ENCODE measurements at places on chromosomes 11 and 22. TPM values are rescaled to one million over a fixed set of nuclear protein-coding genes. Genes with fewer than 3 reads are reported as not detected.

- DNase-seq = no peak
Observed at GRCh38 chr22:25083807-25084200, 115.9 kb upstream of the CRYBB3 start.

DNA sequence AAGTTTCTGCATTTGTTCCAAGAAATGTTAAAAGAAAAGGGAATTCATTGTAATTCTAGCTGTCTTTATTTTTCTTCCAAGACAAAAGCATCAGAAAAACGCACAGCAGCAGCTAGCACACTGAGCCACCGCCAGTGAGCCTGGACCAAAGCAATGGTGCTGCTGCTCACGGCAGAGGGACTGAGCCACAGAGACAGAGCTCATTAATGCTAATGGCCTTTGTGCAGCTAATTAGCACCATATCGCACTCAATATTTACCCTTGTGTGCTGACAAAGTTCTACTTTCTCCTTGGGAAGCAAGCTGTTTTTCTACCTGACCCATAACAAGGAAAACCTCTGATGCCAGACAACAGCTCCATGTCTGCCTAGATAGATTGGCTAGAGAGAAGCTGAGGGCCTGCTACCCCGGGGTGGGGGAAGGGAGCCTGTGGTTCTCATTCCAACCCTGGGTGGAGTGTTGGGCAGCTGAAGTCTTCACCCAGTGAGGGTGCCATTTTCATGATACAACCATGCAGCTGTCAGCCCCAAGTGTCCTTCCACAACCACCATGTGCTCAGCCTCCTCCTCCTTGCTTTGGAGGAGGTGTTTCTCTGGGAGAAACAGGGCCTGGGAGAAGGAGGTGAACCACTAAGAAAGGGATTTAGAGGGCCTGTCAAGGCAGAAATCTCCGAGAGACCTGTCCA is 131.1 kb upstream of the NCAM1 start:
- DNase-seq = no peak

DNA sequence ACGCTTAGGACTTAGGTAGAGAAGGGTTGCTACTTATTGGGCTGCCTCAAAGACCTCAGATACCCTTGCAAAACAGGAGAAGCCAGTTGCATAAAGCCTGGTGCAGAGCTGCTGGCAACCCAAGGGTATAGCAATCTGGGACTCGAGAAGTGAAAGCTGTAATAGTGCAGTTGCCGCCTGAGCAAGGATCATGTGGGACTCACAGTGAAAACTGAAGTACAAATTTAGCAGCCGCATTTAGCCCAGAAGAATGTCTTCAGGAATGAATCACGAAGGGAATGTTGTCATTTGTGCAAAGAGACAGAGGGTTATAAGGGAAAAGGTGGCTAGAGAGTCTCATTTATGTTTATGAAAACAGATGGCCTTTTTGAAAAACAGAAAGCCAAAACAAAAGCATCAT is 267.2 kb downstream of the TENM4 start:
- DNase-seq = no peak

- DNase-seq = no peak
Observed at GRCh38 chr11:47672283-47672730, 29.9 kb upstream of the MTCH2 start.

- peak; percentile 85 for DNase-seq
Observed at GRCh38 chr22:50250555-50251476, at the start of gene HDAC10. Gene HDAC10, minus strand, starts transcription at chr22:50251265. Its CDS starts 233 bp downstream, at chr22:50251032.

GRCh38 chr11:71996946-71997345 is 1.8 kb upstream of the IL18BP start:
- DNase-seq = no peak

GRCh38 chr11:107259811-107260221 is 197.8 kb downstream of the CWF19L2 start:
- DNase-seq = no peak

- no peak for DNase-seq
Observed at GRCh38 chr11:290621-291231, 1.8 kb downstream of the PGGHG start.

GRCh38 chr22:25360411-25360810 is 141.0 kb downstream of the CRYBB2 start:
- no peak for DNase-seq

- DNase-seq = peak; percentile 68
Observed at GRCh38 chr22:50261615-50262459, at the start of gene MAPK12. Gene MAPK12, minus strand, starts transcription at chr22:50261683. Its CDS starts 174 bp downstream, at chr22:50261509.

GRCh38 chr22:38270091-38270992 is 2.5 kb downstream of the TMEM184B start:
- no peak for DNase-seq

DNA sequence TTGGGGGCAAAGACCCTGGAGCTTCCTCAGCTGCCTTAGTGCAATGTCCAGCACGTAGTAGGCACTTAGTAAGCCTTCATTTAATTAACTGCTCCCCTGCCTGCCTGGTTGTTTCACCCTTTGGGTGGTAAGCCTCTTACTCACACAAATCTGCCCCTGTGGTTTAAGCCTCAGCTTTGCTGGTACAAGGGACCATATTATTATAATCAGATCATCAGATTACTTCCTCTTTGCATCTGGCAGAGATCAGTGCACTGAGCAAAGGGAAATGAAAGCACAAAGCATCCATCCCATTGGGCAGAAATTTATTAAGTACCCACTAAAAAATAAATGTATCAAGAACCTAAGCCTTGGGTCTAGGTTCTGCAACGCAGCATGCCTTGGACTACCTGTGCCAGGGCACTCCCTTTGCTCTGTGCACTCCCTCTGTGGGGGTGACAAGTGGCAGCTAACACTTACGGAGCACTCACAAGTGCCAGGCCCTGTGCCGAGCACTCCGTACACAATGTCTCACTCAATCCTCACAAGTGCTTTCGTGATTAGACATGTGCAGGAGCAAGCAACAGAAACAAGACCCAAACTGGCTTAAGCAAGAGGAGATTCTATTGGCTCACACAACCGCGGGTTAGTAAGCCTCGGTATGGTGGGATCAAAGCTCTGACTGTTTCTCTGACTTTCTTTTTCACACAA is 34.9 kb upstream of the DAGLA start:
- DNase-seq = no peak

DNA sequence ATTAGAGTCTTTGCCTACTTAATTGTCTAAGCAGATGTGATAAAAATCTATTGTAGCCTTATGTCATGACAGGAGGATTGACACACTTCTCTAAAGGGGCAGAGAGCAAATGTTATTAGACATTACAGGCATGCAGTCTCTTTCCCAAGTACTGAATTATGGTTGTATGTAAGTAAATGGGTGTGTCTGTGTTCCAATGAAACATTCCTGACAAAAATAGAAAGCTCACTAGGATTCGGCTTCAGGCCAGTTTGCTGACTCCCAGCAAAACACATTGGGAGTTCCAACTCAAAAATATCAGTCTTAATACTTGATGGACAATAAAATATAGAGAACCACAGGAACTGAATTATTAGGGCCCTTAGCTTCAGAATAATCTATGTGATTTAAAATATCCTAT is 1480.4 kb downstream of the FAM181B start:
- no peak for DNase-seq

DNA sequence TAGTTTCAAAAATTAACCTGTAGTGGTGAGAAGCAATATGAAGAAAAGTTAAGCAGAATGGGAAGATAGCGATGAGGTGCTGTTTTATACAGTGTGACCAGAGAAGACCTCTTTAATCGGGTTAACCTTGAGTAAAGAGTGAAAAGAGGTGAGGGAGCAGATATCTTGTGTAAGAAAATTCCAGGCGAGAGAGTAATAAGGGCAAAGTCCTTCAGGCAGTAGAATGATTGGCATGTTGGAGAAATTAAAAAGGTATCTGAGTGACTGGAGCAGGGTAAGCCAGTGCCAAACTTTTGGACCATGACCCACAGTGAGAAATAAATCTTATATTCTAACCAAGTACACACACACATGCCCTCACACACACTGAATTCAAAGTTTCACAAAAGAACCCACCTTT is 374.7 kb upstream of the LARGE1 start:
- DNase-seq = no peak

- no peak for DNase-seq
Observed at GRCh38 chr11:78429209-78429608, 11.6 kb upstream of the GAB2 start.

GRCh38 chr11:64876835-64877341 is 1.5 kb downstream of the EHD1 start:
- DNase-seq = peak; percentile 35

- DNase-seq = peak; percentile 69
Observed at GRCh38 chr11:6646918-6647679, 8.5 kb downstream of the DCHS1 start.

DNA sequence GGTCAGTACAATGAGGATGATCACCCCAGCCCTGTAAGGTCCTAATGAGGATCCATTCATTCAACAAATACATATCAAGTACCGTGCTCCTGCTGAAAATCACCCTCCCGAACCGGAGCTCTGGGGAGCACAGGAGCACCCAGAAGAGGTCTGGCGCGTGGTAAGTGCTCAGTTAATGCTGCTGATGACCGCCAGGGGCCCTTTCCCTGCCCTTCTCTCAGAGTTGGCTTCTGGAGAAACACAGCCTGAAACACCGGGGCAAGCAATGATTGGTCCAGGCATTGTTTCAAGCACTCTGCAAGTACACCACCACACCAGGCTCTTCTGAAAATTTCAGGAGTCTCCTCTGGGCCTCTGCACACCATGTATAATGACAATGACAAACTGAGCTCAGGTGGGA is 3.8 kb upstream of the CCDC86 start:
- no peak for DNase-seq

DNA sequence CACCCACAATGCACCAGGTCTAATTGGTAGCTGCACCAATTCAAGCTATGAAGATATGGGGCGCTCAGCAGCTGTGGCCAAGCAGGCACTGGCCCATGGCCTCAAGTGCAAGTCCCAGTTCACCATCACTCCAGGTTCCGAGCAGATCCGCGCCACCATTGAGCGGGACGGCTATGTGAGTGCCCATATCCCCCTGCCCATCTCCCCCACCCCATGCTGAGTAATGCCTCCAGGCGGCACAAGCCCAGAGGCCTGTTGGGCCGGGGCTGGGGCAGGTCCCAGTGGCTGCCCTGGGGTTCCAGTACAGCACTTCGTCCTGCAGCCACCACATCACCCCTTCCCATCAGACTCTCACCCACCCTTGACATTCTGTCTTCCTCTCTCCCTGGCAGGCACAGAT is 21.5 kb downstream of the POLR3H start:
- no peak for DNase-seq

DNA sequence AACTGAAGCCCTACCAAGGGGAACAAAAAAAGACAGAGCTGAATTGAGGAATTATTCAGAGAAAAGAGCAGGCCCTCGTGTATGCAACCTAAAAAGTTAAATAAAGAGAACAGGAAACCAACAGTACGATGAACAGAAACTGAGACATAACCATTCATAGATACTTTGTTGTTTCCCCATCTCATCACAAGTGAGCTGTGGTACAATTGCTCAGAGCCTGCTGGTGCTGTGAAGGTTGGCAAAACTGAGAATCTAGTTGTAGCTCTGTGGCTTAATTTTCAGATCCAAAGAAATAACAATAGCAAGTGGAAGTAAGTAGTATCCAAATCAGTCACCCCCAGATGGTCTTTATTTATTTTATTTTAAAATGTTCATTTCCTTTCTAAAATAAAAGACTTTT is 37.7 kb upstream of the BLID start:
- no peak for DNase-seq

GRCh38 chr11:66593303-66593635 is 284 bp downstream of the CCS start:
- no peak for DNase-seq

- DNase-seq = no peak
Observed at GRCh38 chr22:26079009-26079408, 90.3 kb upstream of the SEZ6L start.

- no peak for DNase-seq
Observed at GRCh38 chr22:26239581-26239980, 70.3 kb downstream of the SEZ6L start.

- DNase-seq = no peak
Observed at GRCh38 chr11:44199816-44200215, 104.3 kb downstream of the EXT2 start.

DNA sequence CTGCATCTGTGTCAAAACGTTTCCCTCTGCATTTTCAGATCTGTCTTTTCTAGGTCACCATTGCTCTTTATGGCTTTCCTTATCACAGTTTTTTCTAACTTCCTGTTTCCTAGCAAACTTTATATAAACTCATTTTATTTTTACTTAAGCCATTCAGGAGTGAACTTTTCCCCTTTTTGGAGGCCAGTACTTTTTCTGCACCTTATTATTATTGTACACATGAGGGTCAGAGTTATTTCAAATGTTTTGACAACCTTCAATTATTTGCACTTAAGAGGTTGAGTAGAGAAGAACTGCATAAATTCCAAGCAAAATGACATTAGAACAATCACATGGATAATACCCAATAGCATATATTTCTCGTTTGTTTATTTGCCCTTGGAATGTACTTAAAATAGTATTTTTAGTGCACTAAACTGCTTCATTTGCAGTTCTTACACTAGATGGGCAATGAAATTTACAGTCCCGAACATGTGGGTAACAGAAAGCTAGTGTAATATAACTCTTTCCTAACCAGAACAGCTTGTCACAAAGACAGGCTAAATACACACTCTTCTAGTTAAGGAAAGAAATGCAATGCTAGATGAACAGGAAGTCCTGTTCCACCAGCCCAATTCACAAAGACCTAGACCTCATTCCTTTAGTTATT is 79.5 kb downstream of the UBASH3B start:
- no peak for DNase-seq

DNA sequence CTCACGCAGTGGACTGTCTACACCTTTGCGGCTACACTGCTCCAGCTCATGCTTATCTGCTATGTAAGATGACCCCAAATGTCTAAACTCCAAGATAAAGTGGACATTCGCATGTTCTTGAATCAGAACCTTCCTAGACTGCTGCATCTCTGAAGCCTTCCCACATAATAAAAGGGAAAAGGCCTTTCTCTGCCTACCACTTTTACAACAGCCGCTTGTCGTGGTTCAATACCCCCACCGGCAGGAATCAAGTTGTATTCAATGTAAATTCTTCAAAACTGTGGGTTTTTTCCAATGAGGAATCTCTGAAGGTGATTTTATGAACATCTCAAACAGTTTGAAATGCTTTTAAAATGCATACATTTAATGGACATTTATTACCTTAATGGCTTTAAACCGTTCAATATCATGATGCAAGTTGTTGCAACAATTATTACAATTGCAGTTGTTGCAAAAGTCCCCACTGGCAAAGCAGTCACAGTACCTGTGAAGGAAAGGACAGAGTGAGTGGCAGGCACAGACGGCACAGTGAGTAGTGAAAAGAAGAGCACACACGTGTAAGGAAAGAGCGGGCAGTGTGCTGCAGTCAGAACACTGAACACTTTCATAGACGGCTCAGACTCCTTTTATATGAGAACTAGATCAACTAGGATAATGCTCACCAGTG is 31.2 kb downstream of the GAL start:
- DNase-seq = no peak

- DNase-seq = no peak
Observed at GRCh38 chr22:17710023-17710422, 64.2 kb downstream of the BID start.

The GLYAT gene
- under 0.01 TPM for total RNA-seq

The TUBGCP6 gene
- 38.1 TPM for total RNA-seq

The NAP1L4 gene
- 132 TPM for total RNA-seq

The GGT5 gene
- 27.8 TPM for total RNA-seq

The MAML2 gene
- 6.3 TPM for total RNA-seq

The CDC42EP1 gene
- total RNA-seq = 22.6 TPM

The DDTL gene
- total RNA-seq = 0.98 TPM

The OR2AG1 gene
- total RNA-seq = not detected

The OR8D4 gene
- not detected for total RNA-seq

The GLYATL1 gene
- total RNA-seq = 0.17 TPM

The CD6 gene
- total RNA-seq = not detected

The UBQLNL gene
- total RNA-seq = 0.05 TPM

The GVQW3 gene
- 0.68 TPM for total RNA-seq

The MS4A6E gene
- not detected for total RNA-seq

The RIBC2 gene
- 1.3 TPM for total RNA-seq

All from dermis blood vessel endothelial cell (primary cell).